ENCODE measurements at places on chromosomes 6 and 20.

DNA sequence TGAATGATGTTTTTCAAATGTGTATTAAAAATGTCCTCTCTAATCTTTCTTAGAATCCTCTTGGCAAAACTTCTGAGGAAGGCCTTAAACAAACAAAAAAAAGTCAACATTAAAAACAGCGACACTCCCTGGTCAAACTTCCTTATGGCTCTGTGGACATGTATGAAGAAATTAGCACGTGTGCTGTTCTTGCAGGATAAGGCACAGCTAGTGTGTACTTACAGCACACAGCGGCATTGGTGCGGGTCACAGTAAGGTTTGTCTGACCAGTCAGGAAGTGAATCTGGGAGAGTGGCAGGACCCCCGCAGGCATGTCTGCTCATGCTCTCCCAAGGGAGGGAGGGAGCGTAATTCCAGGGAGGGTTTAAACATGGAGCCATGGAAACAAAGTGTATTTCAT is 38.8 kb downstream of the SLC22A1 start:
- DNase-seq: no peak

DNA sequence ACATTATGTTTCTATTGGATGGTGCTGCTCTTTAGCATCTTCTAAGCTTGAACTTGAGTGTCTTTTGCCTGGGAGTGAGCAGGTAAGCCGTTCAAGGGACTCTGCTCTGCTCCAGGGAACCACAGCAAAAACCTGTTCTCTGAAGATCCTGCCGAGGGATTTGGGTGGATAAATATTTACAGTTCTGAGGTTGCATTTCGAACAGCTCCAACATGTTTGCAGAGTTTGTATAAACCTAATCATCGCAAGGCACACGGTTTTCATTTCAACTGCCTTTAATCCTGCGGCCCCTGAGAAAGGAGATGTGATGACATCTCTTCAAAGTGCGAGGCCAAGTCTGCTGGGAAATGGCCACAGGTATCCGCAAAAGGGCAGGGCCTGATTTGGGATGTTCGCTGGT is 293.4 kb downstream of the TFAP2C start:
- DNase-seq: no peak

DNA sequence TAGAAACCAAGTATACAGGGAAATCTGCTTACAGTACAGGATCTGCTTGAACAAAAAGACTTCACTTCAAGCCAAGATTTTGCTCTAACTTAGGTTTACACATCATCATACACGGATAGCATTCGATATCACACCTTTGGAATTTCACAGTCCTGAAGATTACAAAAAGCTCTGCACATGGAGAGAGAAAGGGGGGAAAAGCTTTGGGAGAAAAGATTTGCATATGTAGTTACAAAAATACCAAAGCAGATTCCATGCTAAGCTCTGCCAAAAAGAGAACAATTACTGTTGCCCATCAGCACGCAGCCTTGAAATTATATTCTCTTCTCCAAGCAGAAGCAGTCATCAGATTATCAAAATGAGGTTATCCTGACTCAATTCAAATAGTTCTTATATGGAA is 62.0 kb downstream of the HIVEP2 start:
- no peak for DNase-seq

DNA sequence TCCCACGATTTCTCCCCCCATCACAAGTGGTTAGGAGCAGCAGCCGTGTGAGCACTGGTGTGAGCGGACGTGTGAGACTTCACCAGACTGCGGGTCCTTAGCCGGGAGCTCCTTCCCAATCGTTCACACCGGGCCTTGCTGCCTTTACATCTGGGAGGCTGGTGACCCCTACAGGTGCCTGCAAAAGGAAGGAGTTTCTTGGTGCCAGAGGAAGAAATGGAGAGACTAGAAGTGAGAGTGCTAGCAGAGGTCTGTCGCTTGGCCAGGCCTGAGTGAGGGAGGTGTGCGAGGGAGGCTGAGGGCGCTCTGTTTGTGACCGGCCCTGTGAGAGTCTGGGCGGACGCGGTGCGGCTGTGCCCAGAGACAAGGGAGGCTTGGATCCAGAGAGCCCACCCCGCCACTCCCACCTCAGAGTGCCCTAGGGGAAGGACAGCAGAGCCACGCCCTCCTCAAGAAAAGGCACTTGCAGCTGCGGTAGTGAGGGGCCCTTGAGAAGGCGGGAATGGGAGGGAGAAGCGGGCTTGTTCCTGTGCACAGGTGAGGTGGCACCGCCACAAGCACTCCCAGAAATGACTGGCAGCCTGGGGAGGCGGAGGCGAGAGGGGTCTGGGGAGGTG is 10.0 kb upstream of the ARMC2 start:
- no peak for DNase-seq

DNA sequence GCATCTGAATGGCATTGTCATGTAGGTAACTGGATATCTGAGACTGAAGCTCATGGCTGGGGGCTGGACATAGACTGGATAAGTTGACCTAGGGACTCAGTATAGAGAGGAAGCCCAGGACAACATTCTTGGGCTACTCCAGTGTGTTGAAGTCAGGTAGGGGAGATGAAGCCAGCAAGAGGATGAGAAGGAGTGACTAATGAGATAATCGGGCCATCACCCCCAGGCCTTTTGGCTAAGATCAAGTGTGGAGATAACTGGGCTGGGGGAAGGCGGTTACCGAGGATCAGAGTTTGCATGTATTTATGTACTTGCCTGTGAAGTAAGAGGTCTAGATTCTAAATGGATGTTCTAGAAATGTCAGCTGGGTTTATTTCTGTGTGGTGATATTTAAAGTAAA is 73.4 kb downstream of the ELOVL2 start:
- DNase-seq: no peak

DNA sequence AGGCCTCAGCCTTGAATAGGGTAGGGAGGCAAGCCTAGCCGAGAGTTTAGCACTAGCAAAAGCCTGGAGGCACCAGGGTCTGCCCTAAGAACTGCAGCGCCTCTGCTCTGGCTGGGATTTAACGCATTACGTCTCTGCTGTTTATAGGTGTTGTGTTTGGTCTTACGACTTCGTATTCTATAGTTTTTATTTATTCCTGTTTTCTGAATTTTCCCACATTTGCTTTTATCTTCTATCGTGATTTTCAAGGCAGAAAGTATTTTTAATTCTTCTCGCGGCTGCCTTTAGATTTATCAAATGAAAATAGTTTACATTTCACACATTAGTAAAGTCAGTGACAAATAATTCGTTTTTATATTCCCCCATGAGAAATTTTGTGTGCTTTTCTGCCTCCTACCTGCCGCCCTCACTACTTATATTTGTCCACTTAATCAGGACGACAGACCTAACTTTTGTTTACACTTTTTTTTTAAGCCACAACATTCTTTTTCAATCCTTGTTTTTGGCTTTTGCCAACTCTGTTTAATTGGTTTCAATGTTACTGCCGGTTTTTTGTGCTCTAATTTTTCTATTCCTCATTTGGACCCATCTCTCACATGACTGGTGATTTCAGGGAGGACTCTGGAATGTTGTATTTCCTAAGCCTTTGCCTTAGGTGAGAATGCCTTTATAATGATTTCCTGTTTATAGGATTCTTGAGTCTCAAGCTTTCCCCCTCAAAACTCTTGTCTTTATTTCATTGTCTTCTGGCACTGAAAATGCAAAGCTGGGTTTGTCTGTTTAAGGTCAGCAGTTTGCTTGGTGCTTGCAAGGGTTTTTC is 1.3 kb upstream of the LZTS3 start:
- DNase-seq: no peak

DNA sequence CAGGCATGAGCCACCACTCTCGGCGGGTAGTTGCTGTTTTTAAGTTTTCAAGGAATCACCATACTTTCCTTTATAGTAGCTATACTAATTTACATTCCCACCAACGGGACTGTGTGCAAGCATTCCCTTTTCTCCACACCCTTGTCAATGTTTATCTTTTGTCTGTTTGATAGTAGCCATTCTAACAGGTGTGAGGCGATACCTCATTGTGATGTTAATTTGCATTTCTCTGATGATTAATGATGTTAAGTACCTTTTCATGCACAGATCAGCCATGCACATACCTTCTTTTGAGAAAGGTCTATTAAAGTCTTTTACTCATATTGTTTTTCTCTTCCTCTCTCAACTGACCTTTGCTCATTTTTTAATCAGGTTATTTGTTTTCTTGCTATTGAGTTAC is 43.0 kb upstream of the CCND3 start:
- DNase-seq: no peak

GRCh38 chr6:89843070-89843469 is 13.4 kb downstream of the CASP8AP2 start:
- DNase-seq: no peak

GRCh38 chr6:110053395-110054240 is 75.5 kb downstream of the GPR6 start:
- no peak for DNase-seq

GRCh38 chr6:22928775-22929174 is 359.4 kb downstream of the HDGFL1 start:
- DNase-seq: no peak

DNA sequence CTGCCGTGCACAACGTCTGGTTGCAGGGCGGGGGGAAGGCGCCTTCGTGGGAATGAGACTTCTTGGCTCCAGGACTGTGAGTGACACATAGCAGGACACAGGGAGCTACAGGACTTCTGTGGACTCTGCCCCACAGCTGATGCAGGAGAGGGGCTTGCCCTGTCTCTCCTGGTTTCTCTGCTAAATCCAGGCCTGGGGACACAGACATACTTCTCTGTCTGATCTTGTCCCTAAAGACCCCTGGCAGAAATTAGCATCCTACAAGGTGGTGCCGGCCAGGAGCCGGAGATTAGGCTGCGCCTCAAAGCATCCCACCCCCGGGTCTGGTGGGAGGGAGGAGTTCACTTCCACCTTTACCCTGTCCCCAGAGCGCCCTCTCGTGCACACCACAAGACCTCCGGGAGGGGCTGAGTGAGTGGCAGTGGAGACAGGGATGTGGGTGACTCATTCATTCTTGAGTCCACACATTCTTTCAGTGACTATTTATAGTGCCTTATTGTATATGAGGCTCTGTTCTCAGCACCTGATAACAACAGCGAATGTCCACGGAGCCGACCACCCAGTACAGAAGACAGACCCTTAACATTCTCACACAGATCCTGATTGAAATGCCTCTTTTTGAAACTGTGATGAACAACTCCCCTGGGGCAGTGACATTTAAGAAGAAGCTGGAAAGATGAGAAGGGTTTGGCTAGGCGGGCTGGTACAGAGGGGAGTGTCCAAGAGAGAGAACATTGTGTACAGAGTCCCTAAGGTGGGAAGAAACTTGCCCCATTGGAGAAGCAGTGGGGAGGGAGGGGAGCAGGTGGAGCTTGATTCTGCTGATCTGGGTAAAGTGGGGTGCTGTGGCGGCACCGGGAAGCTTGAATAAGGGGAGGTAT is 39.0 kb downstream of the GMPR start:
- DNase-seq: no peak

DNA sequence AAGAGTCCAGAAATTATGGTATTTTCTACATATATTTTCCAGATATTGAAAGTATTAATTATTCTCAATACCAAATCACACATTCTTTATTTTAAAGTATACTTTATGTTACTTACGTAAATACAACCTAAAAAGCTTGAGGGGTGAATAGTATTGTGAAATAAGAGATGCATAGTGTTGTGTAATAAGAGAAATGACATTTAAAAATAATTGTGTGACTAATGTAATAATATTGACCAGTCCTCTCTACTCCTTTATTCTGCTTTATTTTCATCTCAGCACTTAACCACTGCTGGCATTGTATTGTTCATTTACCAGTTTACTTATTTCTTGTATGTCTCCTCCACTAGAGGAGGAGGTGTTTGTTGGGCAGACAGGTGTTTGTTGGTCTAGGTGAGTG is 135.6 kb downstream of the EYA4 start:
- DNase-seq: no peak

DNA sequence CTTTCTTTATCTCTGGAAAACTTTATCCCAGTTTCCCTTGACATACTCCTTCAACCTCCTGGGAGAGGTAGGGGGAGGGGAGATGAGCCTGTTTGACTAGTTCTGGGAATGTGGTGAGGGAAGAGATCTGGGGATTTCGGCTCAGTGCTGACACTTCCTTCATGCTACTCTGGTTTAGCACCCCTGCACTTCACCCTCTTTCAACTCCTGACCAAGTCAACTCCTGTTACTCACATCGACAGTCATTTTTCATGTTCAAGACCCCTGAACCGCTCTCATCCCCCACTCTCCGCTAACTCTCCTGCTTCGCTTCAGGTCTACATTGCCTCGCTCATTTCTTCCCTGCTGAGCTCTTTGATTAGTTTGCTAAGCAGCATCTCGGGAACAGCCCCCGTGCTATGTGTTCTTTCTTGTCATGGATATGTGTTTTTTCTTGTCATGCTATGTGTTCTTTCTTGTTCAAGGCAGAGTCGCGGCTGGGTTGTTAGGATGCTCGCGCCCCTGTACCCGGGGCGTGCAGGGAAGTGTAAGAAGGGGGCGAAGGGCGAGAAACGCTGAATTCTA is 16.6 kb upstream of the TRIM27 start:
- DNase-seq: no peak

DNA sequence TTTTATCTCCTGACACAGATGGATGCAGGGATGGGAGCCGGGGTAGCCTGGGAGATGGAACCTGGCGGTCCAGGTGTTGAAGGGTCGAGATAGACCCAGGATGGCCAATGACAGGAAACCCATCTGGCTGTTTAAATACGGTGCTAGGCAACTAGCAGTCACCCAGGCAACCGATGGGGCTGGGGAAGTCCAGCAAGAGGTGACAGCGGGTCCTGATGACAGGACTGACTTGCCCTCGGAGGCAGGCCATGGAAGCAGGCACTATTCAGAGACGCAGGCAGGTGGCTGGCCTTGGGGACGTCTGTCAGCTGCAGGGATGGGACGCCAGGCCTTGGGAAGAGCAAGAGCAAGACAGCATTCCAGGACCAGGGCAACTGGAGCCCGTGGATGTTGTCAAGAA is 135.4 kb upstream of the RALGAPA2 start:
- no peak for DNase-seq

DNA sequence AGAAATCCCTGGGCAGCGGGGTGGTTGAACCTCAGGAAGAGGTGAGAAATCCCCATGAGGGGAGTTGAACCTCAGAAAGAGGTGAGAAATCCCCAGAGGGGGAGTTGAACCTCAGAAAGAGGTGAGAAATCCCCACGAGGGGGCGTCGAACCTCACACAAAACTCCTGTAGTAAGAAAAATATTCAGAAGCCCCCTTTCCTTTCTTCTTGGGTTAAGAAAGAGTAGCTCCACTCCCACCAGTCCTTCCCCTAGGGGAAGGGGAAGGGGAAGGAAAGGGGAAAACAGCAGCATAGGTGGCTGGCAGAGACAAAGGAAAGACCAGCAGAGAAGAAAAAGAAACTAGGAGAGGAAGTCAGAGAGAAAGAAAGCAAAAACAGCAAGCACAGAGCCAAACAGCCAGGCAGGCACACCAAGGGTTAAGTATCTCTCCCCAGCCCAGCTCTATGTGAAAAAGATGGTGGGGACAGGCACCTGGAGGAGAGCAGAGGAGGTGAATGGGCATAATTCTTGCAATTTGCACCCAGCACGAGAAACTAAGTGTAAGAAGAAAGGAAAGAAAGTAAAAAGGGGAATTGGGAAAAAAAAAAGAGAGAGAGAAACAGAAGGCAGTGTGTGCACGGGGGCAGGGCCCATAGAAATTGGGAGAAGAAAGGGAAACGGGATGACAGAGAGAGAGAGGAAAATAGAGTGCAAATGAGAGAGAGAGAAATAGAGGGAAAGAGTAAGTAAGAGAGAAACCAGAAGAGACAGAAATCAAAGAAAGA is 88.2 kb downstream of the PLG start:
- DNase-seq: no peak

- DNase-seq: no peak
Measured at GRCh38 chr6:25961619-25962148, 918 bp upstream of the TRIM38 start.
